ENCODE measurements at places on chromosomes 13 and 19.

DNA sequence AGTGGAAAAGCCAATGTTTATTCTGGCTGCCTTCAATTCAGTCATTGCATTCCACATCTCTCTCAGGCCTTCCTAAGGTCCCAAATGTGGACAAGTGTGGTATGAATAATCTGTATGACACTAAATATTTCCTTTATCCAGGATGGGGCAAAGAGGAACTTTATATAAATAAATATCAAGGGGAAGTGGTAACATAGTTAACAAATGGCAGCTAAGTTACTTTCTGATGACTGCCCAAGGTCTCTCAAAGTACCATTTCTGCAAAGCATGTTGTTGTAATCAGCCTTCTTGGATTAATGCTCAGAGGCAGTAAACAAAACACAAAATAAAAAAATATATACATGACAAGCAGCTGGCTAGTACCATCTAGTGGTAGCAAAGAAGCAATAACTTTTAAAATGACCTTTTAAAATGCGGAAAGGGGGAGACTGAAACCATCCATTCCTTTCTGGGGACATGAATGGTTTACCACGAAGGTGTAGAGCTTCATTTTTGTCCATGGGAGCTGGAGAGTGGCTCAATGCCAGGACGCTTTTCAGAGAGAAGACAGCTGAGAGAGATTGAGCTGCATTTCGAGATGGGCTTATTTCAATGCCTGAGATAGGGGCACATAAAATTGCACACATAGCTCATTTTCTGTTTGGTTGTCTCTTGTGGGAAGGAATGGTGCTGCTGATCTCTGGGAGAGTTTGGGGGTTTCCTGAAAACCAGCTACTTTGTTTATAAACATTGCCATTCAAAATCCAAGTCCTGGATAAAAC, 259.2 kb downstream of the RFC3 start:
- DNase-seq = no peak

DNA sequence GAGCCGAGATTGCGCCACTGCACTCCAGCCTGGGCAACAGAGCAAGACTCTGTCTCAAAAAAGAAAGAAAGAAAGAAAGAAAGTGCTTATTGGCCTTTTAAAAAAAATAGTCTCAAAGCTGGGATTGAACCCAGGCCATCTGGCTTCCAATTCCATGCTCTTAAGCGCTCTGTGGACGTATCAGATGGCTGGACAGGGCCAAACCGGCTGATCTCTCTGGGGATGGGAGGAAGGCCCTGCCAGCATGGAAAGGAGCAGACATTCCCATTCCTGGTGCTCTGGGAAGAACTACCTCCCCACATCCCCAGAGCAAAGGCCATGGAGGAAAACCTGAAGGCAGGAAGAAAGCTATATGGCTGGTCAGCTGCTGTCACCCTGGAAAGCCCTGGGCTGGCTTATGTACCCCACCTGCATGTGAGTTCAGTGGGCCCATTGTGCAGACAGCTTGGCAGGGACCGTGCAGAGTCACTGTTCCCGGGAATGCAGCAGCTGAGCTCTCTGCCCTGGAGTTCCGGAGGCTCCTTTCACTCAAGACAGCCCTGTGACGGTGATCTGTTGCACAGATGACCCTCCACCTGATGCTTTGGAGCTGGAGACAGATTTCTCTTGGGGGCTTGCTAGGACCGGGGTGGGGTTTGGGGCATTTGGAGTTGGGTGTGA, 84.3 kb downstream of the SIPA1L3 start:
- DNase-seq = no peak

DNA sequence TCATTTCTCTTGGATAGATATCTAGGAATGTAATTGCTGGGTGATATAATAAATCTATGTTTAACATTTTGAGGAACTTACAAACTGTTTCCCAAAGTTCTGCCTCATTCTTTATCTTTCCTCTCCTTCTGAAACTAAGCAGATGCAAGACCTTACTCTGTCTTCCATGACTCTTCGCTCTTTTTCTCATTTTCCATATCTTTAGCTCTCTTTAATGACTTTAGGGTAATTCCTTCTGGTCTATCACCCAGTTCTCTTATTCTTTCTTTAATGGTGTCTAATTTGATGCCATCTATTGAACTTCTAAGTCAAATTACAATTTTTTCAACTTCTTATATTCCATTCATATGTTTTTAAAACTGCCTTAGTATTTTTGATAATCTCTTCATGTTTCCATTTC, 316.6 kb downstream of the POU4F1 start:
- no peak for DNase-seq

DNA sequence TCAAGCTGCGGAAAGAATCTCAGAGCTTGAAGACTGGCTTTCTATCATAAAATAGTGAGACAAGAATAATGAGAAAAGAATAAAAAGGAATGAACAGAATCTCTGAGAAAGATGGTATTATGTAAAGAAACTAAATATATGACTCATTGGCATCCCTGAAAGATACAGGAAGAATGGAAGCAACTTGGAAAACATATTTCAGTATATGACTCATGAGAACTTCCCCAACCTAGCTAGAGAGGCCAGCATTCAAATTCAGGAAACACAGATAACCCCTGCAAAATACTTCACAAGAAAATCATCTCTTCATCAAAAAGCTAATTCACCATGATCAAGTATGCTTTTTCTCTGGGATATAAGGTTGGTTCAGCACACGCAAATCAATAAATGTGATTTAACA, 2318.0 kb downstream of the PCDH9 start:
- DNase-seq = no peak

DNA sequence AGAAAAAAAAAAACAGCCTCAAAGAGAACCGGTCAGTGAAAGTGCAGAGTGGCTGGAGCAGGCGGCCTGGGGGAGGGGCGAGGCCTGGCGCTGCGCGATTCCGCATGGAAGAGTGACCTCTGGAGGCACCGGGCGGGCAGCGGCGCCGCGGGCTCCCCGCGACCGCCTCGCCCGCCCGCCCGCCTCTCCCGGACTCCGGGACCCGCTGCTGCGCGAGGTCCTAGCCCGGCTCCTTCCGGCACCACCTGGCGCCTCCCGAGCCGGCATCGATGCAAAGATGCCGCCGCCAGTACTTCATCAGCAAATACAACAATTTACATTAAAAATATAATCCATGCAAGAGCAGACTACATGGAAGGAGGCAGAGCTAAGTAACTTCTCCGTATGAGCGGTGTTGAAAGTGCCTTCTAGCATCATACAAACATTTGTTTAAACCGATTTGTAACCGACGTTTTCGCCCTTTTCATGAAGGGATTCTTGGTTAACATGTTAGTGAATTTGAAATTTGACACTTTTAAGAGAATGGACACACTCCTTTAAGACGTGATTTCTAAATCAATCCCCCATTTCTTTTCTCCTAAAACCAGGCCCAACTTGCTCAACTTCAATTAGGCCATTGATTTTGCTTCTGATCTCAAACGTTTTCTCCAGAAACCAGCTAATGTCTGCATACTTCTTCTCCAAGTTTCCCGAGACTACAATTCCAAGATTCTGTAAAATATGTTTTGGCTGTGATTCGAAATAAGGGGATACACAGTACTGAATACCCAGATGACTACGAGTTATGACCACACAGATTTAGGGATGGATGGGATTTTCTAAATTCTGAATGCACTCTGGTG, 2.1 kb downstream of the EFNB2 start:
- peak; percentile 90 for DNase-seq

GRCh38 chr19:58274771-58275201, 4.0 kb upstream of the ZNF8 start:
- DNase-seq = no peak

- DNase-seq = no peak
Measured at GRCh38 chr19:49949742-49950589, 11.0 kb downstream of the SIGLEC11 start.

GRCh38 chr19:16892436-16892835, 3.6 kb downstream of the F2RL3 start:
- DNase-seq = no peak

- no peak for DNase-seq
Measured at GRCh38 chr19:13906521-13906904, 512 bp downstream of the CC2D1A start.

GRCh38 chr19:5050905-5051304, 82.0 kb downstream of the KDM4B start:
- no peak for DNase-seq

GRCh38 chr13:61608138-61608537, 192.5 kb upstream of the PCDH20 start:
- no peak for DNase-seq

DNA sequence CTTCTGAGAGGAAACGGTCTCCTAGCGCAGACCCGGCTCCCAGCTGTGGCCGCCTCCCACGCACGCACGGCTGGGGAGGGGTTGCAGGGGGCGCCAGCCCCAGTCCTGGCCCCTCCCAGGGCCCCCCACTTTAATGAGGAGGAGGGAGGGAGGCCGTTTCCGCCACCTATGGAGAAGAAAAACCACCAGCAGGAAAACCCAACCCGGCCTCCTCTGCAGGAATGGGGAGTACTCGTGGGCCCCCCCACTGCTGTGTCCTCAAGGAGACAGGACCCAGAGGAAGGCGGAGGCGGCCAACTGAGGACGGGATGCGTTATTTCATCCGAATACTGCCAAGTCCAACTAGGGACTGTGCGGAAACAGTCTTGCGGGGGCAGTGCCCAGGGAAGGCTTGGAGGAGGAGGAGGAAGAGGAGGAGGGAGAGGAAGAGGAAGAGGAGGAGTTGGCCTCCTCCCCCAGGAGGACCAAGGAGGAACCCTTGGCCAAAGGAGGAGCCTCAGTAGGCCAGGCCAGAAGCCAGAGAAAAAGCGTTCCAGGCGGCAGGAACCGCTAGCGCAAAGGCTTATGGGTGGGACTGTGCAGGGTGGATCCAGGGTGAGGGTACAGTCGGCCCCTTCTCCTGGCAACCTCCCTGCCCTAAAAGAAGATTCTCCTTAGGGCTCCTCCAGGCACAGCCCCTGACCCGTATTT, 3.9 kb upstream of the SSBP4 start:
- DNase-seq = peak; percentile 83

- DNase-seq = peak; percentile 99
Measured at GRCh38 chr13:113981194-113981605, 7.3 kb upstream of the C13orf46 start.

- DNase-seq = peak; percentile 76
Measured at GRCh38 chr19:13843104-13843921, 33.6 kb upstream of the NANOS3 start.

GRCh38 chr13:98845742-98846141, 93.3 kb upstream of the SLC15A1 start:
- no peak for DNase-seq

DNA sequence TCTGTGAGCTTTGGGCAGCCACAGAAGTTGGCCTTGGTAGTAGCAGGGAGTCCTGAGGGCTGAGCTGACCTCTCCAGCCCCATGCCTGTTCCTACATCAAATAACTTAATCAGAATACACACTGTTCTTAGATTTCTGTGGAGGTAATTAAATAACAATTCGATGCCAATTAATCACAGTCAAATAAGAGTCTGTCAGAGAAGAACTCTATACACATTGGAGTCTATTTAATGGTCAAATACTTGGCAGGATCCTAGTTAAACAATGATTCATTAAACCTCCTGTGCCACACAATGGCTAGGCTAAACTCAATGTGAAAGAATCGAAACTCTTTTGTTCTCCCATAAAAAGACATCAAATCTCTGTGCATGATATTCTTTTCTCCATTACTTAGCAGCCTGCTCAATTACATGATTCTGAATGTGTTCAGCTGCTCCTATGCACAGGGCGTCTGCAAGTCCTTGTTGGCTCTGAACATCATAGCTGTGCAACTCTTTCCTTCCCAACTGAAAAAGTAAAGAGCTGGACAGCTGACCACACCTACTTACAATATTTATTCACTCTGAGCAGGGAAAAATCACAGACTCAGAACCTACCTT, 173.1 kb downstream of the ABCC4 start:
- DNase-seq = peak; percentile 91

DNA sequence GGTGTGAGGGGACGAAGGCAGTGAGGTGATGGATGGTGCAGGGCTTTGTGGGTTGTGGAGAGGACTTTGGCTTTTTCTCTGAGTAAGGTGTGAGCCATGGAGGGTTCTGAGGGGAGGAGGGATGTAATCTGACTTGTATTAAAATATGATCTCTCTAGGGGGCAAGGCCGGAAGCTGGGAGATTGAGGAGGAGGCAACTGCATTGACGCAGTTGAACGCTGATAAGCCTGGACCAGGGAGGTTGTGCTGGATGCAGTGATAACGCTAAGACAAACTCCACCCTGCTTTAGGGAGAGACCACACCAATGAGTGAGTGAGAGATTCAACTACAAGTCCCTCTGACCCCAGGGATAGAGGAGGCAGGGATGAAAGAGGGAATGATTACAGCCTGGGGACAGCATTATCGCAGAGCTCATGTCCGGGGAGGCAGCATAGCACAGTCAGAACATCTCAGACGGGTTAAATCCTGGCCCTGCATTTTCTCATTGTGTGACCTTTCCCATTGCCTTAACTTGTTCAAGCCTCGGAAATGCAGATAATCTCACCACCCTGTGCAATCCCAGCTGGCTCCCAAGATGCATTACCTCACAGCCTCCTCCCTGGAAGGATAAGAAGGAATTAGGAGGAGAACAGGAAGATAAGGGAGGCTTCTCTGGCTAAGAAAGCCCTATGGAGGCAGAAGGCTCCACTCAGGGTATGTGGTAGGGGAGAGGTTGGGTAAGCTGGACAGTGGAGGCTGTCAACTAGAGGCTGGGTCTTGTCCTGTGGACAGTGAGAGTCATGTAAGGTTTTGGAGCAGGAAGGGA, 124.2 kb downstream of the CACNA1A start:
- DNase-seq = no peak

GRCh38 chr19:10288662-10289166, 1.0 kb upstream of the ICAM5 start:
- peak; percentile 58 for DNase-seq
